ENCODE measurements at places on chromosomes 13 and 19. TPM values are rescaled to one million over a fixed set of nuclear protein-coding genes. Genes with fewer than 3 reads are reported as not detected.

DNA sequence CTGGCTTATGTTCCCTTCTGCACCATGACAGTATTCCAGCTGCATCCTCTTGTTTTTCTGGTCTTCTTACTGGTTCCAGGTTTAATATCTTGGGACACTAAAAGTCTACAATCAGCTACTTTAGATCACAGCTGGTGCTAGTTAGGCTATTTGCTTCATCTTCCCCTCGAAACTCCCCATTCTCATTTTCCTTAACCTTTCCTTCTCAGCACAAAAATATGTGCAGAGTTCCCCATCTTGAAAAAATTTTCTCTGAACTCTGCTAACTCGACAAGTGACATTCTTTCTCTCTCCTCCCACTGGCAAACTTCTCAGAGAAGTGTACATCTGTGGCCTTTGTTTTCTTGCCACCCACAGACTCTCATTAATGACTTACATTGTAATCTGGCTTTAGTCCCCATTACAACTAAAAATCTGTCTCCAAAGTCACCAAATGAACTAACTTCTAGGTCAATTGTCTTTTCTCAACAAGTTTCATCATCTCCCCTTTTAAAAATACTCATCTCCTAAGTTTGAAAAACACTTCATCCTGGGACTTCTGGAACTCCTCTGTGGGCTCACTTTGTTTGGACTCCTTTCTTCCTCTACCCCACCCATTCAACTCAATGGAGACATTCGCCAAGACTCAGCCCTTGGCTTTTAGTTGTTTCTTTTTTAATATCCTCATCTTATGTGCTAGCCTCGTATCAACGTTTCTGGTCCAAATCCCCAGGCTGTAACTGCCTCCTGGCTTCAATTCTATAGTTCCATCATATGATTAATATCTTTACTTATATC is 7.1 kb upstream of the KL start:
- DNase-seq = no peak

GRCh38 chr13:59691501-59692066 is 472.1 kb downstream of the DIAPH3 start:
- no peak for DNase-seq

DNA sequence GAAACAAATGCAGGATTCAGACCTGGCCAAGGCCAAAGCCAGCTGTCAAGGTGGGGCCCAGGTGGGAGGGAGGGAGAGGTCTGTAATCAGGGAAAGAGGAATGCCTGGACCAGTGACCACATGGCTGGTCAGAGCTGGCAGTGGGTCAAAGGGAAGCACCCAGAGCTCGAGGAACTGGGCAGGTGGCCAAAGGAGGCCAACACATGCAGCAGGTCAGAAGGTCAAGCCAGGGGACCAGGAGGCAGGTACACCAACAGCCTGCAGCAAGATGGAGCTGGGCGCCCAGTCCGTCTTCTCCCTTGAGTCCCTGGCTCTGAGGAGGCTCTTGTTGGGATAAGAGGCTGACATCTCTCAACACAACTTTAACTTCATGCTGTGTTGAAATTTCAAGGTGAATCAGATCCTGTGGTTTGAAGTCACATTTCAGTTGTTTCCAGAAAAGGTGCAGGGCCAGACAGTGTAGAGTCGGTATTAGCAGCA is 17.1 kb downstream of the GPATCH1 start:
- DNase-seq = no peak

GRCh38 chr13:42393573-42394360 is 121.8 kb downstream of the AKAP11 start:
- no peak for DNase-seq

GRCh38 chr13:27211771-27212364 is 39.5 kb upstream of the RPL21 start:
- DNase-seq = no peak

- no peak for DNase-seq
These were observed 7.3 kb upstream of the CYP2A7 start for GRCh38 chr19:40889366-40889765.

- no peak for DNase-seq
These were observed 348.2 kb downstream of the OXGR1 start for GRCh38 chr13:96646101-96646500.

- no peak for DNase-seq
These were observed 95.0 kb upstream of the KLF12 start for GRCh38 chr13:74229242-74229641.

GRCh38 chr13:47133011-47133445 is 236.2 kb upstream of the HTR2A start:
- no peak for DNase-seq

DNA sequence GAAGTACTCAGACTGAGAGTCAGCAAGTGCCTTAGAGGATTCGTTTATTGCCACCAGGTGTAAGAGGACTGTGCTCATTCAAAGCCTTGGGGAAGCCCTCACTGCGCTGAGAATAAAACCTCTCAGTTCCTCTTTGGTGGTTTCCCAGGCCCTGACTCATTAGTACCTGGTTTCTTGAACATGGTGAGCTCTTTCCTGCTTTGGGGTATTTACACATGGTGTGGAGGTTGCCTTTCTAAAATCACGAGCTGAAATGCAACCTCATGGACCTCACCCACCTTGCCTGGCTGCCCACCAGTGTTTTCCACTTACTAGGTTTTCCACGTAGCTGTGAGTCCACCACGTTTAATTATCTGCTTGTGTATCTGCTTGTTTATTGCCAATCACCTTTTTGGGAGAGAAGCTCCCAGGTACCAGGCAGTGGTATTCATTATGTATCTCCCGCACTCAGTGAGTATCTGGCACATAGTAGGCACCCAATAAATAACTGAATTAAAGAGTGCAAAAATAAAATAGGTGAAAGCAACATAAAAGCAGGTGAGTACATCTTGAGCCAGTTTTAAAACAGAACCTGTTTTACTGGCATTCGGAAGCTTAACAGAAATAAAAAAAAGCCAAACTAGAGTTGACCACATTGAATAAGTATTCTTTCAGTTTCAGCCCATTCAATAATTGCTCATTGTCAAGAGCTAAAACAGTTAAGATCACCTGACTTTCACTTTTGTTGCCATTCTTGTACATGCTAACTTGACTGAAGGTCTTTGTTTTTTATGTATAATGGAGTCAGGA is 533.0 kb downstream of the MYO16 start:
- DNase-seq = no peak

- DNase-seq = no peak
These were observed 670 bp upstream of the CHAF1A start for GRCh38 chr19:4401769-4402170.

DNA sequence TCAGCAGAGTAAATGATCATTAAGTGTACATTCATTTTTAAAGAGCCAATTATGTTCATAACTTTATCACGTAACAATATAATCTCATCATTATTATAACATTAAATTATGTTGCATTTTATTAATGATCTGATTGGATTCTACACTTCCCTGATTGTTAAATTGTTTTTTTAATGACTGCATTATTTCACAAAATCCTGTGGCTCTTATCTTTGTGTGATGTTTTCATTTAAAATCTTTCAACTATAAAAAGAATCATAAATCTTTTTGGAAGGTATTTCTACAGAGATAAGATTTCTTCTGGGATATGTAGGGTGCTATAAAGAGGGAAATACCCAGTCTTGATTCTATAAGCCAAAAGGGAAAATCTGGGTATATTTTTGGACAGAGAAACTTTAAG is 101.7 kb downstream of the ZIC5 start:
- DNase-seq = no peak

GRCh38 chr13:79782541-79783205 is 301.7 kb downstream of the NDFIP2 start:
- peak; percentile 76 for DNase-seq

DNA sequence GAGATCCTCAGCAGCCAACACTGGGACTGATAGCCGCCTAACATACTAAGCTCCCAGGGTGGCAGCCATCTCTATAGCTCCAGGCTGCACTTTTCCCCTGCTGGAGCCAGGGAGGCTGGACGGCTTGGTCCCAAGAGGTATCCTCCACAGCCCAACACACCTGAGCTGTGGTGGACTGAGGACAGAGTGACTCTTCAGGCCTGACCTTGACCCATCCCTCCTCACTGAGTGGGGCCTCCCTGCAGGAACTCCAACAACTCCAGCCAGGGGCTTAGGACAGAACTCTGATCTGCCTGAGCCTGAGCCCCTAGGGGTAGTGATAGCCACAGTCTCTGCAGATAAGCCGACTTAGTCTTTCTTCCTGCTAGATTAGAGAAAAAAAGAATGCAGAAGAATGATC is 958.1 kb upstream of the PRR20A start:
- no peak for DNase-seq

- DNase-seq = no peak
These were observed 29.4 kb downstream of the ZNRF4 start for GRCh38 chr19:5484398-5485285.

DNA sequence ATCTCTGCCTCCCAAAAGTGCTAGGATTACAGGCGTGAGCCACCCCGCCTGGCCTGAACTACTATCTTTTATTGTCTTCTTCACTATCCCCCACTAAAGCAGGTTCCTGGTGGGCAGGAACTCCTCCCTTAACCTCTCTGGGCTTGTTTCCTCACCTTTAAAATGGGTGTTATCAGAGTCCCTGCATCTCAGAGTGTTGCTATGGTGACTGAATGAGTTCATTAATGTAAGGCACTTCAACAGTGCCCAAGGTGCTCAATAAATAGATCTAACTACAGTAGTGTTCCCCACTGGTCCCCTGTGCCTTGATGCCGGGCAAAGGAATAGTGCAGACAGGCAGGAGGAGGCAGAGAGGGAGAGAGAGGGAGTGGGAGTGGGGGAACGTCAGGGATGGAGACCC is 20.5 kb downstream of the CCDC97 start:
- DNase-seq = no peak

GRCh38 chr13:49607761-49608160 is 20.5 kb upstream of the ARL11 start:
- DNase-seq = no peak

GRCh38 chr19:38908911-38909310 is 3.1 kb downstream of the CCER2 start:
- DNase-seq = no peak

DNA sequence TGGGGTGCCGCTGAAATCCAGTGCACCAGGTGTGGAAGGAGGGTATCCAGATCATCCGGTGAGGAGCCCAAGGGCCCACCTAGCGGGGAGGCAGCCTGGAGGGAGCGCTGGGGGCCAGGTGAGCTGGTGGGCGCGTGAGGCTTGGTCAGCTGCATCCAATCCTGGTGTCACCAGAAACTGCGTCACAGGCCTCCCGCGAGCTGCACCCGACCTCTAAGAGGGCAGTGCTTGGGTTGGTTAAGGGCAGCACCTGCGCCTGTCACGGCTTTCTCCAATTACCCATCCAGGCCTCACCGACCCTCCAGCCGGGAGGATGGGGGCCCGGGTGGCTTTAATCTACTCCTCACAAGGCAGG is 284 bp downstream of the RNF17 start:
- DNase-seq = no peak

GRCh38 chr13:77299587-77299986 is 27.3 kb downstream of the MYCBP2 start:
- no peak for DNase-seq

- DNase-seq = no peak
These were observed 25.1 kb downstream of the CARD8 start for GRCh38 chr19:48230555-48231129.

DNA sequence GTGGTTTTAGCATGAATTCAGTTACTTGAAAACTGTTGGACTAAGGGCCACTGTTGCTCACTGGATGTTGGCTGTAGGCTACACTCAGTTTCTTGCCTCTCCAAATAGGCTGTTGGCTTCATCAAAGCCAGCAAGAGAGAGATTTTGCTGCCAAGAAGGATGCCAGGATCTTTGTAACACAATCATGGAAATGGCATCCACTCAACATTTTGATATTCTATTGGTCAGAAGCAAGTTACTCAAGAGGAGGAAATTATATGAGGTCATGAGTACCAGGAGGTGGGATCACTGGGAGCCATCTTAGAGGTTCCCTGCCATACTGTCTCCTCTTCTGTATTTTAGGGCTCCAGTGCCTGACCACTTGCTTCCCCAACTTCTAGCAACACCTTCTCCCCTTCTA is 30.6 kb downstream of the SYDE1 start:
- DNase-seq = no peak

DNA sequence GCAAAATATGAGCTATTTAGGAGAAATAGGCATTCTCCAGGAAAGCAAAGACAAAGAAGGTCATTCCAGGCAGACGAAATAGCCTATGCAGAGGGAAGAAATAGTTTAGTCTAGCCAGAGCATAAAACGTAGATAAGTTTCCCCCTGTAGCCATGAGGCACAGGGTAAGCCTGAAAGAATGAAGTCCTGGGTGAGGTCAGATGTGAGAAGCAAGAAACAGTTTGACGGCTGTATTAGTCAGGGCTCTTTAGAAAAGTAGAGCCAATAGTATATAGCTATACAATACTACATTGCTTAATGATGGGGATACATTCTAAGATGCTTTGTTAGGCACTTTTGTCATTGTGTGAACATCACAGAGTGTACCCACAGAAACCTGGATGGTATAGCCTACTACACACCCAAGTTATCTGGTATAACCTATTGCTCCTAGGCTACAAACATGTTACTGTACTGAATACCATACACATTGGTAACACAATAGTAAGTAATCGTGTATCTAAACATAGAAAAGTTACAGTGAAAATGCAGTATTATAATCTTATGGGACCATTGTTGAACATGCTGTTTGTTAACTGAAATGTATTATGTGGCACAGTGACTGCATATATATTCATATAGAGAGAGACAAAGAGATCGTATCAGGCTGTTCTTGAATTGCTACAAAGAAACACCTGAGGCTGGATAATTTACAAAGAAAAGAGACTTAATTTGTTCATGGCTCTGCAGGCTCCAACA is 59.3 kb upstream of the WDFY2 start:
- DNase-seq = no peak

The ZNF541 gene
- 0.26 TPM for total RNA-seq

The RNF17 gene
- not detected for total RNA-seq

The GNA15 gene
- 18.6 TPM for total RNA-seq

The IGFL1 gene
- not detected for total RNA-seq

The ZNF414 gene
- 23.4 TPM for total RNA-seq

The APOE gene
- 565 TPM for total RNA-seq

The DNAAF3 gene
- 1.5 TPM for total RNA-seq

The OR7A5 gene
- total RNA-seq = not detected

The B3GNT8 gene
- 31.3 TPM for total RNA-seq

The ACP7 gene
- not detected for total RNA-seq

The SLC35E1 gene
- 51.2 TPM for total RNA-seq

The ZNF808 gene
- 33.3 TPM for total RNA-seq

The ZNF491 gene
- total RNA-seq = 1.9 TPM

The ARRDC5 gene
- total RNA-seq = not detected

The CERS4 gene
- 65.4 TPM for total RNA-seq

The CD177 gene
- total RNA-seq = 3.1 TPM

The SLC17A7 gene
- 0.69 TPM for total RNA-seq

The CRX gene
- not detected for total RNA-seq
